Stimulated activated CD8-positive, alpha-beta memory T cell treated with anti-CD3 and anti-CD28 coated beads, Interleukin-4, amount 100 ng/mL, for 1 hour (primary cell): ENCODE measurements at places on chromosomes 1 and 21.

GRCh38 chr1:84973498-84974334 is 23.2 kb downstream of the MCOLN2 start:
- no peak for DNase-seq

GRCh38 chr1:113686891-113687618 is 72.2 kb downstream of the PHTF1 start:
- DNase-seq = no peak

- no peak for DNase-seq
Observed at GRCh38 chr1:42504535-42505128, 41.5 kb downstream of the CCDC30 start.

DNA sequence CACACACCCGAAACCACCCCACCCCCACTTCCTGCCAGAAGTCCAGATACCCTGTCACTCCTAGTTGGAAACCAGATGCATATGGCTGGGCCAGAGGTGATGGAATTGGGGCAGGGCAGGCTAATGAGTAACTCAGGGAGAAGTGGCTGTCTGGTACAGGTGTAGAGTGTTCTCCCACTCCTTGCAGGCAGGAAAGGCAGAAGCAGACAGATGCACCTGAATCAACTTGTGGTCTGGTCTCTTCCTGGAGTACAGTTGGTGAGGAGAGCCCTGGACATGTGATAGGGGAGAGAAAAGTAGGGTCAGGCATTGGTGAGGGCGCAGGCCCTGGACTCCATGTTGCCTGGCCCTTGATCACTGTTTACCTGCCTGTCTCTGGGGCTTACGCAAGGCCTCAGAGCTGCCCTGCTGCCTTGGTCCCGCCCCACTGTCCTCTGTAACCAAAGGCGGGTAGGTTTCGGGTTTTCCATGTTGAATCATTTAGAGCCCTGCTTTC is 2.5 kb downstream of the CGN start:
- DNase-seq = no peak

DNA sequence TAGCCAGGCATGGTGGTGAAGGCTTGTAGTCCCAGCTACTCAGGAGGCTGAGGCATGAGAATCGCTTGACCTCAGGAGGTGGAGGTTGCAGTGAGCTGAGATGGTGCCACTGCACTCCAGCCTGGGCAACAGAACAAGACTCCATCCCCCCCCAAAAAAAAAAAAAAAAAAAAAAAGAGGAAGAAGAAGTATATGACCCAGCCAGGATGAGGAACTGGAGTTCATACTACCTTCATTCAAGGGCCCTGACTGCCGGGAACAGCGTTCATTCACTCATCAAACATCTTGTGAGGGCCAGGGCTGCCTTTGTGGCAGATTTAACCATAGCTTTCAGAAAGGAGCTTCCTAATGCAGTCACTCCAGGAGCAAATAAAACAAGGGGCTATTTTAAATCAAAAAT is 127.6 kb downstream of the MRPS6 start:
- no peak for DNase-seq

- no peak for DNase-seq
Observed at GRCh38 chr1:110265186-110265585, 55.1 kb downstream of the KCNC4 start.

- no peak for DNase-seq
Observed at GRCh38 chr1:43344267-43344850, 6.7 kb downstream of the MPL start.

- DNase-seq = no peak
Observed at GRCh38 chr21:35810431-35810970, 249.8 kb downstream of the SETD4 start.

GRCh38 chr1:183569141-183569540 is 21.1 kb downstream of the NCF2 start:
- DNase-seq = no peak
